Stimulated activated CD4-positive, alpha-beta T cell treated with anti-CD3 and anti-CD28 coated beads, Interleukin-4, amount 100 ng/mL, for 1 hour (primary cell): ENCODE measurements at places on chromosomes 2 and 18.

GRCh38 chr2:128288781-128289180, 29.9 kb downstream of the HS6ST1 start:
- DNase-seq, result no peak

DNA sequence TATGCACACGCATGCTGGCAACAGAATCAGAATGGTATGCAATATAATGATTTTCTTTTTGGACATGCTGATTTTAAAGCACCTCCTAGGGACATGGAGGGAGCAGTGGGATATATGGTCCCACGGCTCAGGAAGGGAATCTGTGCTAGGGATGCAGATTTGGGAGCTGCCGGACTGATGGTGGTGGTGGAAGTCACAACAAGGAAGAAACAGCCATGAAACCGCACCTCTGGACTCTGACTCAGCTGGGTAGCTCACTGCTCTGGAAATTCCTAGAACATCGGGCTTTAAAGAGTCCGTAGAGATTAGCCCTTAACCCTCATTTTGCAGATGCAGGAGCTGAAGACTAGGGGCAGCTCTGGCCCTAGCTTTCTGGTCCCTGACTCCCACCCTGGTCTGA, 364.3 kb upstream of the KLHL29 start:
- DNase-seq, result no peak

- no peak for DNase-seq
These were observed 271.7 kb downstream of the TWIST2 start for GRCh38 chr2:239119346-239120126.

GRCh38 chr2:197223451-197223850, 87.1 kb downstream of the ANKRD44 start:
- DNase-seq, result no peak

GRCh38 chr2:54545702-54546450, 89.7 kb downstream of the SPTBN1 start:
- no peak for DNase-seq
